Cortex of kidney (tissue), 1 donor: ENCODE measurements at places on chromosomes 3 and 15.

DNA sequence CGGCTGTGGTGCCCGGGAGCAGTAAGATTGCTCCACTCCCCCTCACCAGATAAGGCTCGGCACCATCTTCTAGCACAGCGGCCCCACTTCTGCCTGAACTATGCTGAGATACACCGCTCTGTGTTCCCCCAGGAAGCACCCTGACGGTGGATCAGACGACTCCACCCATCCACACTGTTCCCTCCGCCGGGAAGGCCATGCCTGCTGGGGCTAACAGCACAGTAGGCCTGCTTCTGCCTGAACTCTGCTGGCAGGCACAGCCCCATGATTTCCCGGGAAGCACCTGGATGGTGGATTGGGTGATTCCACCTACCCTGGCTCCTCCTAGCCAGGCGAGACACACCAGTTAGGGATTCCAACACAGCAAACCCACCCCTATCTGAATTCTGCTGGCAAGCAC is 36.3 kb upstream of the PPM1L start:
- DNase-seq = no peak

DNA sequence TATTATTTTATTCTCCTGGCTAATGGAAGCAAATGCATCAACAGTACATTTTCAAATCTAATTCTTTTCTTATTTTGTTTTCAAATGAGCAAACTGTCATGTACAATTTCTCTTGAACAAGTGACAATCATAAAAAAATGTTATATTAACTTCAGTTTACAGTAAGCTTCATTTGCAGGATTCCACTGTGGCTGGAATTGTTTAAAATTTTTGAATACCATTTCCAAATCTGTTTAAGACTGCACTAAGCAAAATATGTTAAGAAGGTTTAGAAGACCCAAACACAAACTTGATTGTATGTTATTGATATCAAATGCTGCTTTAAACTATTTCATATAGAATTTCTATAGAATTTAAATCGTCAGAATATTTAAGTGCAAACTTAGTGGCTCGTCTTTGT is 92.8 kb downstream of the ZNF280D start:
- DNase-seq = no peak

- DNase-seq = no peak
Observed at GRCh38 chr3:115502128-115502527, 121.2 kb upstream of the GAP43 start.

GRCh38 chr3:114307222-114307830 is 13.5 kb downstream of the TIGIT start:
- DNase-seq = no peak

GRCh38 chr3:88991496-88991895 is 115.9 kb upstream of the EPHA3 start:
- no peak for DNase-seq

- DNase-seq = no peak
Observed at GRCh38 chr3:58013973-58014649, 5.9 kb downstream of the FLNB start.

GRCh38 chr15:65414841-65415621 is 7.7 kb downstream of the IGDCC4 start:
- DNase-seq = no peak

- no peak for DNase-seq
Observed at GRCh38 chr3:21330293-21330692, 420.7 kb downstream of the ZNF385D start.

- no peak for DNase-seq
Observed at GRCh38 chr3:122795674-122796195, 866 bp downstream of the SLC49A4 start.
